T-helper 22 cell (primary cell): ENCODE measurements at places on chromosomes 11 and 22.

- DNase-seq: no peak
These were observed 47.5 kb upstream of the GALNT18 start for GRCh38 chr11:11669233-11669846.

GRCh38 chr11:27977527-27977926 is 130.4 kb downstream of the KIF18A start:
- no peak for DNase-seq

DNA sequence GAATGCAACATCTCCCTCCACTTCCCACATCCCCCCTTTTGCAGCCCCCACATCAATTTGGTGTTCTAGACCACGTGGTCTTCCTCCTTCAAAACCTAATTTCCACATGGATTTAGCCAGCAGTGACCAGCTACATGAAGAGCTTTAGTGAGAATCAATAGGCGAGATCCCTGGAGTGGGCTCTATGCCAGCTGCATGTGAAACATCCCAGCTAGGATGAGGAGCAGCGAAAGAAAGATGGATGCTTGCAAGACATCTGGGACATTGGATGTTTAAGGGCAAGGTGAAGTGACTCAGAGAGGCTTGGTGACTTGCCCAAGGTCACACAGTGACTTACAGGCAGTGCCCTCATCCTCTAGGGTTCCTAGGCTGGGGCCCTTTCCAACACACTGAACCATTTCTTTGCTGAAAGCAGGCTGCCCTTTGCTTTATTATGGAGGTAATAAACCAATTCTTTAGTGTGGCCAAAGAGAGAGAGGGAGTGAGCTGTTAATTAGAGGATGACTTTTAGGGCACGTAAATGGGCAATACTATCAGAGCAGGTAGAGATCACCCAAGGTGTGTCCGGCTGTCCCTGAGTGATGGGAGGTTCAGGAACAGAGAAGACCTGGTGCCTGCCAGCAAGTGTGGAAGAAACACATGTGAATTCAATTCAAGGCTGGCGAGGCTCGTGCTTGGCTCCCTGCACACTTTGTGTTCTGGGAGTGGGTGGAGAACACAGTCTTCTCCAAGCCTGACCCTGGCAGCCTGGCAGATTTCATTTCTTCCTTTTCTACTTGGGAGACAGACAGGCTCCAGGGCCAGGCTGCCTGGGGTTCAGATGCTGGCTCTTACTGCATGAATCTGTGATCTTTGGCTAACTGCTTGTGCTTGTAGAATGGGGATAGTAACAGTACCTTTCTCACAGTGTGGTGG is 24.0 kb downstream of the TSPAN18 start:
- DNase-seq: no peak

- no peak for DNase-seq
These were observed 4.4 kb downstream of the MRGPRE start for GRCh38 chr11:3227568-3228444.

DNA sequence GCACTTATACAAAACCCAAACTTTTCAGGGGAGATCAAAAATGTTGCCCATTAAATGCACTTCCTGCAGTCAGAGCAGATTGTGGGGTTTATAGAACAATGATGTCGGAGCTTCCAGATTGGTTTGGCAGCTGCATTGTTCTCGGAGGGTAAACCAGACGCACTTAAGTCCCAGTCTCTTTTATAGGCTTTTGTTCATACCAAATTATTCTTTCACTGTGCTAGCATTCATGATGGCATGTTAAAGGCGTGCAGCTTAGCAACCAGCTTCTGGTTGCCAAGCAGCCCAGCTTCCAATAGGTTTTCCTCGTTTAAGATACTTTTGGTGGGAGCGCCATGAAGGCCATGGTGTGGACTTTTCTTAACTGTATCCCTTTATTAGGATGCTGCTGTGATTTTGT is 40.9 kb downstream of the ZC3H12C start:
- no peak for DNase-seq

GRCh38 chr11:100961633-100962032 is 168.0 kb downstream of the PGR start:
- no peak for DNase-seq
